NCI-H526 (cell line): ENCODE measurements at places on chromosomes 3 and 15.

GRCh38 chr15:70274255-70274880 lies 176.7 kb upstream of the TLE3 start:
- no peak for DNase-seq

DNA sequence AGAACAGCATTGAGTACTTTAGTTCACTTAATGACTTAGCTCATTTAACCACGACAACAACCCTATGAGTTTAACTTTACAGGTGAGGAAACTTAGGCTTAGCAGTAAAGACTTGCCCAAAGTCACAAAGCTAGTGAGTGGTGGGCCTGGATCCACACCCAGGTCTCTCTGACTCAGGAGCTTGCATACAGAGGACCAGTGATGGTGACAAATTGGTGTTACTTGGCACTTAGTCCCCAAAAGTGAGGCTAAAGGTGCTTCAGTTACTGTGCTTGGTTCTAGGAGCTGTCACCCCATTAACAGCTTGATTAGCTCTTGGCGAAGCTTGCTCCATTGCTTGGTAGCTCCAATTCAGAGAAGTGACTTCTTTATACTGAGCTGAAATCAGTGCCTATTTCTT lies 6.1 kb downstream of the CELF6 start:
- DNase-seq, result no peak

GRCh38 chr3:27585429-27585828 lies 101.2 kb upstream of the SLC4A7 start:
- DNase-seq, result no peak

- no peak for DNase-seq
These were observed 9.6 kb upstream of the SMARCC1 start for GRCh38 chr3:47791193-47791855.

DNA sequence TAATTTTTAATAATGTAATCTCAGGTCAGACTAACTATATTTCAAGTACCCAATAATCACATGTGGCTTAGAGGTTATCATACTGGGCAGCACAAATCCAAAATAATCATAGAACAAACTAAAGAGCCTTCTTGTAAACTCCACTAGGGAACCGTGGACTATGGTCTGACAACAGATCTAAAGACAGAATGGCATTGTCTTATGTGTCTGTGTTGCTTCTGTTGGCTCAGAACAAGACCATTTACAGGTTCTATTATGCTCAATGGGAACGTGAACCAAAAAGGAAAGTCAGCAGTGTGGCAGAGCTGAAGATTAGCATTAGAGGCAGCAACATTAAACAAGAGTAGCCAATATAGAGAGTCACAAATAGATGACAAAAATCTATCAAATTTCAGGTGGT lies 74.9 kb downstream of the ETFA start:
- no peak for DNase-seq

- no peak for DNase-seq
These were observed 21.0 kb downstream of the CSRNP1 start for GRCh38 chr3:39132096-39133092.

- no peak for DNase-seq
These were observed 22.6 kb downstream of the ZIC1 start for GRCh38 chr3:147431751-147432150.

GRCh38 chr15:78264304-78265136 lies at the start of gene DNAJA4:
TSS of gene DNAJA4 (plus strand) at chr15:78264562. CDS start at chr15:78264764, 202 bp downstream.
- DNase-seq, result peak; percentile 34

DNA sequence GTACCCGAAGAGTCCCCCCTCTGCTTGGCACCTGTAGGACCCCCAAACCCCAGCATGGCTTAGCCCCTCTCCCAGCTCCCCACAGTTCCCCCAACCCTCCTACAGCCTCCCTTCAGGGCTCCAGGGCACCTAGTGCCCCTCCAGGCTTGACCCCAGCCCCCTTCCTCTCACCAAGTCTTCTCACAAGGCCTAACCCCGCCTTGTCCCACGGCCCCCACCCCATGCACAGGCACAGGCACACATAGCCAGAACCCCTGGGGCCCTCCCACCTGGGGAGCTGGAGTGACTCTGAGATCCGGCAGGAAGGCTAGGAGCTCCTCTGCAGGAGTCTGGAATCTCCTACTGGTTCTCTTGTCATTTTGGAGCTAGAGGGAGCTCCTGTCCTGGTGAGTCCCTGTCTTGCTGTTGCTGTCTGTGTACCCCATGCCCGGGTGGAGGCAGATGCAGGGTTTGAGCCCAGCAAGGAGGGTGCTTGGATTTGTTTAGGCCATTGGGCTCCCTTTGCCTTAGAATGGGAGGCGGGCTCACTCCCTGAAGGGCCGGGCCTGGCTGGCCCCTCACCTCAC lies 39.6 kb downstream of the KLF13 start:
- DNase-seq, result no peak

GRCh38 chr3:69194431-69195165 lies 72.2 kb upstream of the LMOD3 start:
- DNase-seq, result no peak

DNA sequence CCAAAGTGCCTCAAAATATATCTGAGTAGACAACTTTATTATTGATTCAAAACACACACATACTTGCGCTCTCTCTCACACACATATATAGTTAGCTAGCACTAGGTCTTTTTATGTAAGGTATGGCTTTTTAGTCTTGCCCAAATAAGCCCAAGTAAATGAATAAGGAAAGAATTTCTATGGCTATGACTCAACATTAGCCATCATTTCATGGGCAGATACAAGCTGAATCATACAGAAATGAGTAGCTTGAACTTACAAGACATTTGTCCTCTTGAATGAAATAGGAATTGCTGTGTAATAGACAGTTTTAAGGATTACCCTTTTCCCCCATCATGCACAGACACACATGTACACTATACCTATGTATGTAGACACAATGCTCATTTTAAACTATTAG lies 4.9 kb downstream of the CADPS start:
- no peak for DNase-seq

- no peak for DNase-seq
These were observed 13.5 kb upstream of the MECOM start for GRCh38 chr3:169676925-169677537.

- DNase-seq, result no peak
These were observed 513.4 kb downstream of the FHIT start for GRCh38 chr3:60737633-60738399.
